ENCODE measurements at places on chromosomes 11 and 22.

- no peak for DNase-seq
Measured at GRCh38 chr11:115918576-115918975, 414.4 kb upstream of the CADM1 start.

- no peak for DNase-seq
Measured at GRCh38 chr11:96090711-96091110, 166.8 kb upstream of the MTMR2 start.

- DNase-seq, result no peak
Measured at GRCh38 chr11:122634501-122634900, 21.0 kb upstream of the UBASH3B start.

DNA sequence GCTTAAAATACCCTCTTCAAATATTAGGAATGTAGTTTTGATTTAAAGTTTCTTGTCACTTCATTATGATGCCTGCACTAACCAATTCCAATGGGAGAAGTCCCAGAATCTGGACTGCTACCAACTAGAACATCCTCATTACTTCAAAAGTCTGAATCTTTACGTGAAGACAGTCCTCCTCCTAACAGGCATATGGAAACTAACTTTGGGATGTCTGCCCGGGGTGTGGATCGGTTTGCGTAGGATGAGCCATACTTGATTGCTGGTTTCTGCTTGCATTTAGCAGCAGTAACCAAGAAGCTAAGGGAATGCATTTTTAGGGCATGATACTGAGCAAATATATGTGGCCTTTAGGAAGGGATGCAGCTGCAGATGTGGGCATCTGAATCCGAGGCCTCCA, 177.1 kb downstream of the LRRC4C start:
- DNase-seq, result no peak

GRCh38 chr11:746289-747157, 741 bp upstream of the TALDO1 start:
- DNase-seq, result peak; percentile 66

DNA sequence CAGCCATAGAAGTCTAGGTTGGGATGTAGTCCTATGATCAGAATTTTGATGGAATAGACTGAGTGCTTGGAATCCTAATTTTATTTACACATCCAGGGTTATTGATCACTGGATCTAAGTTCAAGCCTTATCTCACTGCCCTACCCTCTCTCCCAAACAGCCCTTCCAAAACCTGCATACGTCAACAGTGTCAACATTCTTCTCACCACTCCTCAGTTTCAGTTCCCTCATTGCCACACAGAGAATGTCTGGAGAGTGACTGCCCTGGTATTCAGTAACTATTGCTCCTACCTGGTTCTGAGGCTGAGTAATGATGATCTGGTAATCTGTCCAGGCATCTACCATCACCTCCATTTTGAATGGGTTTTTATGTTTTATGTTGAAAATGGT, 60.0 kb downstream of the GLYATL1 start:
- no peak for DNase-seq

Data from activated CD8-positive, alpha-beta memory T cell treated with anti-CD3 and anti-CD28 coated beads, Interleukin-2, amount 10 ng/mL, durations not matched to agents 7 days and 5 days (primary cell).